ENCODE measurements at places on chromosomes 1 and 21.

DNA sequence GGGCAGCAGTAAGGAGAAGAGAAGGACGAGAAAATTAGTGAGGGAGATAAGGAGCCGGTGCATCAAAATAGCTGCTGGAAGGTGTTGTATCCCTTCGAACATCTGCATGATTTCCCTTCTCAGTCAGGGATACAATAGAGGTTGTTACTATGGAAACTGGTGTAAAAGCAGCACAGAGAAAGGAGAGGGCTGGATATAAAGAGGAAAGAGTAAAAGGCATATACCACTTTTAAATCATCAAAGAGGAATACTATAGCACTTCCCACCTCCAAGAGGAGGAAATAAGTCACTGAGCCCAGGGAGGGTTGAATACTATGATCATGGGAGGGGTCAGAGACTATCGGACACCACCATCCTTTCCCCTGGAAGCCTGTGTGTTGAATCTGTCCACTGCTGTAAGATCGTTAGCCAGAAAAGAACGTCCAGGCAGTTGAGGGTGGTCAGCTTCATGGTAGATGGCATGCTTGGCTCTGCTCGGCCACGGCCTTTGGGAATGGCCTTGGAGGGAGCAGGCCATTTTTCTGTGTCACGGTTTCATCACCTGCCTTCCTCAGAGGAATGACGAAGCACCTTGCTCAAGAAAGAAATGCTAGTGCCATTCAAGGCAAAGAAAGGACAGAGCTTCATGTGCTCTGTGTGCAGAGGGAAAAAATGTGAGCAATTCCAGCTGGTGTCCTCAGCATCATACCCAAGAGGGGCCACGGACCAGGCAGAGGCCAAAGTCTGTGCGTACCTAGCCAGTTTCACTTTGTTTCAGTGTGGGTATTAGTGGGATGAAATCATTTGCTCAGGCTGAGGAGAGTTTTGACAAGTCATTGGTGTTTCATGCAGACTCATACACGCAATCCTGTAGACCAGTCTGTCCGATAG lies 64.2 kb downstream of the IRF2BP2 start:
- no peak for DNase-seq

DNA sequence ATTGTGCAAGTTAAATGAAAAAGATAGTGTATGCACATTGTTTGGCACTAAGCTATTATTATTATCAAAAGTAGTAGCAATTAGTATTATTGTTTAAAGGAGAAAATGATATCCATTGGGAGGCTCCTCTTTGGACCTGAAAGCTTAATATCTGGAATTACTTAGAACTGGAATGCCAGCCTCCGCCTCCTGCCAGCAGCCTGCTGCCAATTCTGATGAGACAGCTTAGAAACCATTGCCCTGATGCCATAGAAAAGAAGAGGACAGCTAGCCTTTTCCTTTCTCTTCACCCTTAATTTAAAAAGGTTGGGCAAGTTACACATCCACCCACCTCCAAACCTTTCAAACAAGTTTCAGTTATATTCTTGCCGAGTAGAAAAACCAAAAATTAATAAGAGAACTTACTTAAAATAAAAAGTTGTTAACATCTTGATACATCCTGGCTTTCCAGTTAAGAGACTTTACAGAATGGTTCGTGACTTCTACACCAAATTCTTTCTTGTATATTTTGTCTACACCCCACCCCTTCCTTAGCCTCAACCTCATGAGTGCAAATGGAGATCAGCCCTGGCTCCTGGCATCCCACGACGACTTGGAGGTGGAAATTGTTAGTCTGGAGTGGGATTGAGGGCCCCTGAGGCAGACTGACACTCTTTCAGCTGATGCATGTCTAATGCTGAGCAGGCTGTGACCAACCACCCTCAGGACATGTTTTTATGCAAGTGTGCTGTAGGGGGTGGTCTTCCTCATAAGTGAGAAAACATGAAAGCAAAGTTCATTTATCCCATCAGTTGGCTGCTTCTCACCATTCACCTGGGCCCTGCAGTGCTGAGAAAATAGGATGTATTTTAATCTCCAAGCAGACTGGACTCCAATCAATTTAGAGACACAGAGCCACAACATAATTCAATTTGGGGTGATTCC lies 120.6 kb downstream of the KCNJ15 start:
- DNase-seq = no peak

DNA sequence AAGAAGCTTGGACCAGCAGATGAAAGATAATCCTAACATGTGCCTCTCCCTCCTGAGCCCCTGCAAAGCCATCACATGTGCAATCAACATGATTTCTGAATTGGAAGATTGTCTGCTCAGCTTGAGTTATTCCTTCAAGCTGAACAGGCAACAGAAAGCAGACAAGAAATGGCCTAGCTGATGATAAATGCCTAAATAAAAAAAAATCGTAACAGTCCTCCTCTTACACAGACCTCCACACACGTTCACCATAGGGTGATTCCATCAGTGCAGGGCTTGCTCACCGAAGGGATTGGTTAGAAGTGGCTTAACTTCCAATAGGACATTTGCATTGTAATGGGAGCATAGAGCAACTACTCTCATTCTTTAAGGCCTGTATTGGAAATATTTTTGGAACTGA lies 14.6 kb downstream of the KRTAP19-8 start:
- no peak for DNase-seq

DNA sequence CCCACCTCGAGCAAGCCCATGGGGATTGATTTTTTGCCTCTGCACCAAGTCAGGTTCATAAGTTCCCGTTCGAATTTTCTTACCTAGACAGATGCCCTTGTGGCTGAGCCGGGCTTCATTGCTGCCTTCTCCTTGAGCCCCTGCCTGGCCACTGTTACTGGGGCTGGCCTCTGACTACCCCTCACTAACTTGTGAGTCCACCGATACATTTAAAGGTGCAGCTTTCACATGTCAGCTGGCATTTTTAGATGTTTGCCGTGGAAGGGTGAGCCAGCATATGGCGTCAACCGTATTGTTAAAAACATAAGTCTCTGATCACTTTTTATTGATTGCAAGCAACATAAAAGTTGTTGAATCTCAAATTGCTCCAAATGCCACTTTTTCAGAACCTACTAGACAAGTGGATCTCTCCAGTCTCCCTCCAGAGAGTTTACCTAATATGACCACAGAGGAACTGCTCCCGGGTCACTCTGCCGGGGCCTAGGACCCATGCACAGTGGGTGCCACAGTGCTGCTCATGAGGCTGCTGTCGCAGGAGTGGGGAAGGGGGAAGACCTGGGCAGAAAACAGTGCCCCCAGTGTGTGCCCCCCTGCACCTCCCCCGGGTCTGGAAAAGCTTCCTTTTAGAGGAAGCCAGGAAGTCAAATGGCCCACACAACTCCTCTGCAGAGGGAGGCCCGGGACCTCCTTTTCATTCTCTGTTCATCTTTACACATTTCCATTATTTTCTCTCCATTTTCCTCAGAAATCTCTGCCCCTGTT lies 18.8 kb downstream of the MX1 start:
- DNase-seq = no peak

DNA sequence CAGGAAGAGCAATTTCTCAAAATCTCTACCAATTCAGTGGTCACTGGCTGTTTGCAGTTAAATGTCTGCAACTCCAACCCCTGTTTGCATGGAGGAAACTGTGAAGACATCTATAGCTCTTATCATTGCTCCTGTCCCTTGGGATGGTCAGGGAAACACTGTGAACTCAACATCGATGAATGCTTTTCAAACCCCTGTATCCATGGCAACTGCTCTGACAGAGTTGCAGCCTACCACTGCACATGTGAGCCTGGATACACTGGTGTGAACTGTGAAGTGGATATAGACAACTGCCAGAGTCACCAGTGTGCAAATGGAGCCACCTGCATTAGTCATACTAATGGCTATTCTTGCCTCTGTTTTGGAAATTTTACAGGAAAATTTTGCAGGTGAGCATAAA lies 167.2 kb downstream of the CRB1 start:
- DNase-seq = no peak

DNA sequence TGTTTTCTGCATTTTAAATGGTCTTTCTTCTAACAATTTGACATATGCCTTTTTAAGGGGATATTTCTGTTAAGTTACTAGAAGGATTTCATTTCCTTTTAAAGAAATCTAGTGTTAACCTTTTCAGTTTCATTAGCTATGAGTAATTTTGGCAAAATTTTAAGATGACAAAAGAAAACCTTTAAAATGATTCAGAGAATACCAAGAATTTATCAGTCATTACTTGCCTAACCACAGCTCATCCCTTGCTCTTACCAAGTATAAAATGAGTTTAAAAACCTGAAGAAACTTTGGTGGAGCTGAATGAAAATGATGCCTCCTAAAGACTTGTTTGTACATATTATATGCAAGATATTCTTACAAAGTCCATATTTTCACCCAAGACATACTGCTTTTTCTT lies 101.7 kb downstream of the NEK7 start:
- DNase-seq = no peak

DNA sequence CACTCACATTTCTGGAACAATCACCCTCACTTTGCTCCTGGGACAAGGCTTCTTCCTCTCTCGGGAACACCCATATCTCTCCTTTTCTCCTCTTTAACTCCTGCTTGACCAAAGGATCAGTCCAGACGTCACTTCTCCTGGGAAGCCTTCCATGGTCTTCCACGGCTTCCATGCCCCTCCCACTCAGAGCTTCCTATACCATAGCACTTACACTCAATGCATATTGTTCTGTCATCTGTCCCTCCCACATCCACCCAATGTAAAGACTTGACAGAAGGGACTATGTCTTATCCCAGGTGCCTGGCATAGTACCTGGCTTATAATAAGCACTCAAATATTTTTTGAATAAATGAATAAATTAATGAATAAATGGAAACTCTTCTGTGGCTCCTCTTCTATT lies 28.2 kb downstream of the CD34 start:
- DNase-seq = no peak

DNA sequence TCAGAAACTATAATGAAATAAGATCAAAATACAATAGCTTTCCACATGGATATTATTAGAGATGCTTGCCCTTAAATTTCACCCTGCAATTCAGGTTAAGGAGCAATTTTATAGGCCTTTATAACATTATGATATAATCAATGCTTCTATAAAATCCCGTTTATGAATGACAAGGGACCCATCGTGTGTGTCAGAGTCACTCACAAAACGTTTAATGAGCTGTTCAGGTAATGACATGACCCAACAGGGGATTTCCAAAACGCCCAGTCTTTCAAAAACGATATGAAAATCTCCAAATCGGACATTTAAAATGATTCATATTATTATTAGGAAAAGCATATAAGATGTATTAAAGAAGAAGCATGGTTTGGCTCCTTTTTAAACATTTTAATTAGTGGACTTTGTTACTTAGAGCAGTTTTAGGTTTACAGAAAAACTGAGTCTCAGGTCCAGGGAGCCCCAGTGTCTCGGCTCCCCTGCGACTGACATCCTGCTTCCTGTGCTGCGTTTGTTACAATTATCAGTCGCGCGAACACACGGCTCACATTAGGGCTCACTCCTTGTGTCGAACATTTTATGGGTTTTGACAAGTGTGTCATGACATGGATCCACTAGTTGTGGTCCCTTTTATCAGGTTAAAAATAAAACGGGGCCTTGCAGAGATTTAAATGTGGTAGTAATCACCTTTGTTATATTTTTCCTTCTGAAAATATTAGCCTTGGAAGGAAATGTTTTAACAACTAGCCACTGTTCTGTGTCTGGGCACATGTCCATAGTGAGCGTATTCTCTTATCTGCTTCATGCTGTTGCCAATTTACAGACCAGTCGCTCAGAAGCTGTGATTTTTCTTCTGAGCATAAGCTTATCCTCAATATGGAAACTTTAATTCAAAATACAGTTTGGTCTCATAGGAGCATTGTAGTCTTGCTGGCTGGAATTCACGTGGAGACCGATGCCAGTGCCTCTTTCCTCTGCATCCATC lies 52.0 kb upstream of the POFUT2 start:
- no peak for DNase-seq

- DNase-seq = no peak
Measured at GRCh38 chr1:97340951-97341350, 579.9 kb downstream of the DPYD start.

- no peak for DNase-seq
Measured at GRCh38 chr1:991895-992294, 8.0 kb downstream of the HES4 start.

DNA sequence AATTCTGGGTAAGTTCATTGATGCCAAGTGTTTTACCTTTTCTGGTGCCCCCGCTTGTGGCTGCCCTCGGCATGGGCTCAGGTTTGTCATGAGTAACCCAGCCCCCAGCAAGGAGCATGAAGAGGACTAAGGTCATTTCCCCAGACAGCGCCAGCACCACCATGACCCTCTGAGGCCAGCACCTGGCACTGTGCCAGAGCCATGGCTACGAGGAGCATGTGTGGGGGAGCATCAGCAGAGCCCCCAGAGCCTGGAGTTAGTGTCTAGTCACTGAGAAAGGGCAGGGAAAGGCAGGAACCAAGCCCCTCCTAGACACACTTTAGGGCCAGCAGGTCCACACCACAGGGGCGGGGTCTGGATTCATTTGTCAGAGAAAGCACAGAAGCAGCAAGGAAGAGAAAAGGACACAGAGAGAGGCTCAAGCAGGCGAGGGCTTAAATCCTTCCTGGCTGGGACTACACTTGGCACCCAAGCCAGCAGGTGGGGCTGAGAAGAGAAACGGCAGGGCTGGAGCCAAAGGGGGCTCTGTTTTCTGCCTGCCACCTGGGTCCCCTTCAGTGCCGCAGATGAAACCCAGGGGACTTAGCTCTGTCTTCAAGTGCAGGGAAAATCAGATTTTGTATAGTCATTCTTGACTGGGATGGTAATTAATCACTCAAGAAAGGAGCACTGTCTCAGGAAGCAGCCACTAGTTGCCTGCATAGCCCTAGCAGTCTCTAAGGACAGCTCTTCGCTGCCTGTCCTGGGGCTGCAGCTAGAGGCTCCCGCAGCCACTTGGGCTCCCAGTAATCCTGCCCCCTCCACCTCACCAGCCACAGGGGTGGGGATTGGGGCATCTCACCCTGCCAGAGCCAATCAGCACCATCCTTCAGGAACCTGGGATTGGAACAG lies 79.6 kb upstream of the ZC3H12A start:
- no peak for DNase-seq

DNA sequence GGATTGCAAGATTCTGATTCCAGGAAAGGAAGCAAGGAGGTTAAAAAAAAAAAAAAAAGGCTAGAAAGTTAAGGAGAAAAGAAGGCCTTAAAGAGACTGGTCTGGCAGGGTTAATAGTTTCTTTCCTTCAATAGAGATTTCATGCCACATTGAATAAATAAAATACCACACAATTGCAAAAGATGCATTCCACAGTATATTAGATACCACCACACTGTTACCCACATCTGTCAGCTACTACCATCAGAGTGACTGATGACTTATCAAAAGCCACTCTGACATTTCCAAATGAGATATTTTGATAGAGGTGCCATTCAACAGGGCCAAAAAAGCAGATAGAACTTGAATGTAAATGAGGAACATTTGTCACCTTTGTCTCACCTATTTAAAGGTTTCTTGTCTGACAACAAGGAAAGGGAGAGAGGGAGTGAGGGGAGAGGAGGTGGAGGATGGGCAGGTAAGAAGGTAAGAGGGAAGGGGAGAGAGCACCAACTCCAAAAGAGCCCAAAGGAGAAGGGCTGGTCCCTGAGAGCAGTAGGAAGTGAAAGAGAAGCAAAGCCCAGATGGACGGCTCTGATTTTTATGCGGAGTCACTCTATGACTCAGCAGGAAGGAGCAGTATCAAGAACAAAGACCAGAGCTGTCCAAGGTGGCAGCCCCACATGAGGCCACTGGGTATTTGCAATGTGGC lies 38.3 kb downstream of the LRRN2 start:
- DNase-seq = no peak

- no peak for DNase-seq
Measured at GRCh38 chr1:119720866-119721440, 9.2 kb downstream of the PHGDH start.
